ENCODE measurements at places on chromosomes 5 and 9.

- DNase-seq = no peak
These were observed 258.8 kb upstream of the ZNF608 start for GRCh38 chr5:125005266-125005665.

DNA sequence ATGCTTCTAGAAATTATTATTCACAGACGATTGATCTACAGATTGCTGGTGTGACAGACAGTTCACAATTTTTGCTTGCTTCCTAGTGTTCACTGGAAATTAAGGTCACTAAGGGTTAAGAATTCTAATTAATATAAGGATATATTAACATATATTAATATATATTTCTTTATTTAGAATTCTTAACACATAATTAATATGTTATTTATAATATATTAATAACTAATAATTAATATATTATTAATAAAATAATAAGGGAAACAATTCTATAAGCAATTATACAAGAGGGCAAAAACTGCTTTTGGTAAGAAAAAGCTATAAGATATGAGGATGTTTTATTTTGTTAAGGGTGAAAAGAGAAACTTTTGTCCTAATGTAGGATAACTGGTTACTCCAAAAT lies 56.3 kb downstream of the PDE6A start:
- DNase-seq = no peak

GRCh38 chr5:26572480-26572879 lies 465.9 kb downstream of the CDH9 start:
- no peak for DNase-seq

DNA sequence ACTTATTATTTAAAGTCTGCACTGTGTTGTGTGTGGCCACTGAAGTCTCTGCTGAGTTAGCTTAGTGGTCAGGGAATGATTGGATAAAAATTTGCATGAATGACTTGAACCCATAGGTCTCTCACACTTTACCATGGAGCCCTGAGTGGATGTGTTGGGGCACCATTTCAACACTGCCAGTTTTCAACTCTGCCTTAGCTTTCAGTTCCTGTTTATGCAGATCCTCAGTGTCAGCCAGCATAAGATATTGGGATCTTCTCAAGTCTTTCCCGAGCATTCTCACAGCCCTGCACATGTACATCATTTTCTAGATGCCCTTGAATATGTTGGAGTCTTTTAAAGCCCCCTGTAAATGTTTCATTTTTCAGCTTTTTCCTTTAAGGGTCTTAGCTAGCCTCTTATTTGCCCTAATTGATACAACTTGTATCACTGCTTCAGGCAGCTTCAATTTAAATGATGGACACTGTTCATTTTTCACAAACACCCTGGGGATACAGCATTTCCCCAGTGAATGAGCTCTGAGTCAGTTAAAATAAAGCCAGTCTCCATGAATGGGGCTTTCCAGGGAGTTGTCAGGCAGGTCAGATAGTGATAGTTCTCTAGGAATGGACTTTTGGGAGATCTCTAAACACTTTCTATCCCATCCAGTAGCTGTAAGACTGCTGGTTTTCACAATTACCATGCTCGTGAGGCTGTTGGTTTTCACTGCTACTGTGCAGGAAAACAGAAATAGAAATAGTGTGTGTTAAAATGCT lies 211.9 kb upstream of the PAPPA start:
- DNase-seq = no peak

DNA sequence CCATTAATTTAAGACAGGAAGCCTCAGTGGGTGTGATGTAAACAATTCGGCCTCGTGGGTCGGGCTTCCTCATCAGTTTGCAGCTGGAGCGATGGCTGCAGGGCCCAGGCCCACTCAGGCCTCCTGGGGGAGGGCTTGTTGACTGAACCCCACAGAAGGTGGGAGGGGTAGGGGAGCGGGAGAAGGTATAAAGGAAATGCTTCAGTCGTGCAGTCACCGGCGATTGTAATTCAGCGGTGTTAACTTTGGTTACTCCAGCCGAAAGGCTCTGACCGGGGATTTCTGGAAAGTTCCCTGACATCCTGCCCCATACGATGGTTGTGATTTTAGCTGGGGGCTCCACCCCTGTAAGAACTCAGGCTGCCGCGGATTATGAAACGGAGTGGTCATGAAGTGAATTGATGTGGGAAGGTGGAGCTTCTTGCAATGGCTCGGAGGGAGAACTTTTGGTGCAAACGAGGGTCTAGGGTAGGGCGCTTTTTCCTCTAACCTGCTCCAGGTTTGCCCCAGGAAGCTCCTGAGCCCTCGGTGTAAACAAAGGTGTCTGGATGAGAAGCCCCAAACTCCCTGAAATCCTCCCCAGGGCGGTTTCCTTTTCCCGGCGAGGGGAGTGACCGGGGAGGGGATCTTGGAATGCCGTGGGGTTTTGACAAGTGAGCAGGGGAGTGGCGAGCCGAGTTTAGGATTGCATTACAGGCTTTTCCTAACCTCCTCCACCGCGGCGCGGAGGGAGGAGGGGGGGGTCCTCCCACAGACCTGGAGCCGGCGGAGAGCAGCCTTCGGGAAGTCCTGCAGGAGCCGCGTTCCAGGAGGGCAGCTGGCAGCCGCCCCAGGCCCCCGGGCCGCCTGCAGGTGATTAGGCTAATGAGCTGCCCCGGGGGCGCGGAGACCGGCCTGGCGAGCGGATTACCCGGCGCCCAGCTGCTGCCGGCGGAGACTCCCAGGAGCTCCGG lies 215.5 kb downstream of the PDZD2 start:
- no peak for DNase-seq

DNA sequence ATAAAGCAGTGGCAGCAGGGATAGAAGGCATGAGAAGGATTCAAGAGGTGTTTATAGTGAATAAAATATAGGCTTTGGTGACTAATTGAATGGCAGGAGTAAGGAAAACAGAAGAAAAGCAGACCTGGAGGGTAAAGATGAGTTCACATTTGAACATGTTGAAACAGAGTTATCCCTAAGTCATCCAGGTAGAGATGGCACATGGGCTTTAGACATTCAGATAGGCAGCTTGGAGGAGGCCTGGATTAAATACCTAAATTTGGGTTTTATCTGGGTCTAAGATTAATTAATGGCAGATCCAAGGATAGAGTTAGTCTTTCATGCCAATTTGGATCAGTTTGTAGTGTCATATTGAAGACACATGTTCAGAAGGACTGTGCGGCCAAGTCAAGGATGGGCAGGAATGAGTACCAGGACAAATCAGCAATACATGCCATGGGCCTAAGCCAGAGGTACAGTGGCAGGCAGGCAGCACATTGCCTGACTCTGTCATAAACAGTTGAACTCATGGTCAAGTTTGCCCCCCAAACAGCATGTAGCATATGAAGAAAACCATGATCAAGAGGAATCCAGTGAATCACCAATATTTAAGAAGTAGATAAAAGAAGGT lies 115.5 kb upstream of the SLC12A2 start:
- DNase-seq = no peak

DNA sequence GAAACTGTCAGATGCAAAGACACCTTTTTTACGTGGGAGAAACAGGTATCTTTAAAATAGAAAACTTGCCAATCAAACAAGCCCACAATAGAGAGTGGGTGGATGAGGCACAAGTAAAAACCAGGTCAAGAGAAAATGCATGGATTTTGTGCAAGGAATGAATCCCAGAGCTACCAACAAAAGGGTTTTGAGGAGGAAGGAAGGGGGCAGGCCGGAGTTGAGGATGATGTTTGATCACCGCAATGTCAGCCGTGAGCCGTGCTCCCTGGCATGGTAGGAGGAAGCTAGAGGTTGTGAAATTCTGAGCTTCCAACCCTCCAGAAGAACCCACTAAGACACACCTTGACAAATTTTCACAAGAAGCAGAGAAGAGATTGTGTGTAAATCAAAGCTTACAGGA lies 53.2 kb downstream of the HRH2 start:
- no peak for DNase-seq

- no peak for DNase-seq
These were observed 64.7 kb downstream of the ERMP1 start for GRCh38 chr9:5767968-5768932.

DNA sequence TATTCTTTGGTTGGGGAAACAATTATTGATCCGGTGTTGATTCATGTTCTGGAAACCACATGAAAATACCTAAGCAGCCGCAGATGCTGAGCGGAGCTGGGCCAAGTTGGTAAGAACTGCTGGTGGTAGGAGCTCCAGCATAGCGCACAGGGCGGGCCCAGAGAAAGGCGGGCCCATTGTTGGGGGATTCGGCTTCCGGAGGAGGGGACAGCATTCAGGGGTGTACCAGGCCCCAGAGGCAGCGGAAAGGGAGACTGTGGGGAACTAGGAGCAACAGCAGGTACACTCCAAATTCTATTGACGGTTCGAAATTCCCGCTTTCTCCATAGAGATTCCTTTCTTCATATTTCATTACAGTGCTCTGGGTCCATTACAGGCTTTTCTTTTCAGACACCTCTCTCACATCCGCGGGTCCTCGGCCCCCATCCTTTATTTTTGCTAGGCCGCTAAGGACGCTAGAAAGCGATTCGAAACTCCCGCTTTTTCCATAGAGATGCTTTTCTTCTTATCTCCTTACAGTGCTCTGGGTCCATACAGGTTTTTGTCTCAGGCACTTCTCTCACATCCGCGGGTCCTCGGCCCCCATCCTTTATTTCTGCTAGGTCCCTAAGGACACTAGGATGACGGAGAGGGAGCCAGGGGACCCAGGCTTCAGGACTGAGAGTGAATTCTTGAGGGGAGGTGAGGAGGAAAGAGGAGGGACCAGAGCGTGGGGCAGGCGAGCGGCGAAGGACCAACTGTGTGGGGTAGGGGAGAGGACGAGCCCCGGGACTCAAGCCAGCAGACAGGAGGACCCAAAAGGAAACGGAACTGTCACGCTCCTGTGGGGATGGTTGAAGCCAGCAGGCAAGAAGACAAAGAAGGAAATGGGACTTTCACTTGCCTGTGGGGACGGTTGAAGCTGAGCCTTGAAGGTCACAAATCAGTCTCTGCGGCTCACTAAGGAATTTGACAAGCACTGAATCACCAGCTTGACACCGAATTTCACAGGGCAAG lies at the start of gene CCDC152:
Gene CCDC152 (plus strand): TSS at position 213 of the 996 bp plus-strand sequence. CDS start 2,304 bp downstream, outside the sequence.
- peak; percentile 54 for DNase-seq

GRCh38 chr5:161547738-161548486 lies 1.4 kb upstream of the GABRB2 start:
- DNase-seq = no peak
